ENCODE measurements at places on chromosomes 16 and 17.

- DNase-seq, result no peak
Measured at GRCh38 chr17:82943751-82944150, 103.9 kb upstream of the ZNF750 start.

- DNase-seq, result no peak
Measured at GRCh38 chr17:44919411-44919810, 4.1 kb upstream of the GFAP start.

DNA sequence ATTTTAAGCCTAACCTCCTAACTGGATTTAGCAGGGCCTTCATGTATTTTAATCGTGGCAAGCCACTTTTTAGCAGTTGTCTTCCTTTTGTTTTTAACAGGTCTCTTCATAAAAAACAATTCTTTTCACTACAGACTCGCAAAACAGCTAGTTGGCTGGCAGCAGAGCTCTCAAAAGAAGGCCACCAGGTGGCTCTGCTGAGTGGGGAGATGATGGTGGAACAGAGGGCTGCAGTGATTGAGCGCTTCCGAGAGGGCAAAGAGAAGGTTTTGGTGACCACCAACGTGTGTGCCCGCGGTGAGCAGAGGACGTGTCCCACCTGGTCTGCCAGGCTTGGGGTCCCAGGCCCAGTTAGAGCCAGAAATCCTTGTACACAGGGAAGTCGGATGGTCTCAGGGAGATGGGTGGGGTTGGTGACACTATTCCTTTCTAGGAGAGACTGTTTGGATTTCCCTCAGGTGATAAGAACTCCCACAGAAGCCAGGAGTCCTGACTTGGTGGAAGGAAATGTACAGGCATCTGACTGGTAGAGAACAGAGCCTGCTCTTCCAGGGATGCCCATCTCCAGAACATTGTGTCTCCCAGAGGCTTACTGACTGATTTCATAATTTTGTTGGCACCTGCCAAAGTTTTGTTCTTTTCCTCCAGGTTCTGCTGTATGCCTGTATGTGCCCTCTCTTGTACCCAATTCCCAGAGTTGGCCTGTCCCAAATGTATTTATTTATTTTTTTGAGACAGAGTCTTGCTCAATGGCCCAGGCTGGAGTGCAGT, 14.9 kb upstream of the DDX19A start:
- no peak for DNase-seq

DNA sequence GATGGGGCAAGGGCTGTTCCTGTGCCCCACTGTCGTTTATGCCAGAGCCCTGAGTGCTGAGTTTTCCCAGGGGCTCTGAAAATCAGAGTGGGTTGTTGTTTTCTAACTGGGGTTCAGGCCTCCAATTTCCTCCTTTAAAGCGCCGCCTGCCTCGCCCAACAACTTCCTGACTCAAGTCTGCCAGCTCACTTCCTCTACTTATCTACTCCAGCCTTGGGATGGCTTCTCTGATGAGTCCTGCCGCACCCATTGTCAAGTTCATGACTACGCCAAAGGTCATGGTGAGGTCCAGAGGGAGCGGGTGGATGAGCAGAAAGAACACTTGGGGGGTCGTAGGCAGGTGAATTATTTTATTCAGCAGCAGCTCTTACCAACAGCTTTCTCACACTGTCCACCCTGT, 104.7 kb downstream of the UTP18 start:
- no peak for DNase-seq

GRCh38 chr17:75650874-75651273, 16.1 kb downstream of the RECQL5 start:
- no peak for DNase-seq

DNA sequence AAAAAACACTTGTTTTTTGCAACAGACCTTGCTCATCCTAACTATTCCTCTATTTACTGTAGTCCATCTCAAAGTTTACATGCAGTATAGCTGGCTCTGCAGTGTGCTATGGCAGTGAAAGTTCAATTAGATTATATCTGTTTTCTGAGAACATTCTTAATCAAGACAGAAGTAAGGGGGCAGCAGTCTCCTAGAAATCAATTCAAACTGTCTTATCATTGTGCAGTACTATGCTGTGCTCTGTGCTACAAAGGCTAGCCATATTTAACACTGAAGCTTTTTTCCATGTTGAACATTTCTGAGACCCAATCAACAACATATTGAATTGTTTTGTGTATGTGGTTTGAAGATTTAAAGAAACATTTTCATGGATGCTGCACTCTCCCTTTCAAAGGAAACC, 11.4 kb downstream of the NETO2 start:
- no peak for DNase-seq

GRCh38 chr17:16881239-16881924, 90.5 kb downstream of the TNFRSF13B start:
- DNase-seq, result no peak

GRCh38 chr16:84597528-84597896, 20.4 kb downstream of the COTL1 start:
- no peak for DNase-seq

DNA sequence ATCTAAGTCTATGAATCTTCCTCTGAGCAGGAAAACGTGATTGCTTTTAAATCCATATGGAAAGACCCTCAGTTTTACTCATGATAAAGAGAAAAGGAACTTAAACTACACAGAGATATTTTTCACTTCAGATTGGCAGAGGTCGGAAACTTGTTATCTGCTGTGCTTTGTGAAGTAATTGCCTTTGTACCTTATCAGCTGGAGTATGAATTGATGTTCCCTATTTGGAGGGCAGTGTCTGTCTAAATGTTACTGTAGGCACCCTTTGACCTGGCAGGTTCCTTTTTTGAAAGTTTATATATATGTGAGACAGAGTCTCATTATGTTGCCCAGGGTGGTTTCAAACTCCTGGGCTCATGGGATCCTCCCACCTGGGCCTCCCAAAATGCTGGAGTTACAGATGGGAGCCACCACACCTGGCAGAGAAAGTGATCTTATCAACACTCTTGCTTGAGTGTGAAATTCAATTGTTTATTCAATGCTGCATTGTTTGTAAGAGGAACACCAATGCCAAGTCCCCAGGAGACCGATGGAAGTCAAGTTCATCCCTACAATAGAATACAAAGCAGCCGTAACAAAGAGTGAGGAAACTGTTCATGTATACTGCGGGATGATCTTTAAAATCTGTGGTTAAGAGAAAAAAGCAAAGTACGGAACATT, 52.3 kb downstream of the ABCC1 start:
- no peak for DNase-seq

DNA sequence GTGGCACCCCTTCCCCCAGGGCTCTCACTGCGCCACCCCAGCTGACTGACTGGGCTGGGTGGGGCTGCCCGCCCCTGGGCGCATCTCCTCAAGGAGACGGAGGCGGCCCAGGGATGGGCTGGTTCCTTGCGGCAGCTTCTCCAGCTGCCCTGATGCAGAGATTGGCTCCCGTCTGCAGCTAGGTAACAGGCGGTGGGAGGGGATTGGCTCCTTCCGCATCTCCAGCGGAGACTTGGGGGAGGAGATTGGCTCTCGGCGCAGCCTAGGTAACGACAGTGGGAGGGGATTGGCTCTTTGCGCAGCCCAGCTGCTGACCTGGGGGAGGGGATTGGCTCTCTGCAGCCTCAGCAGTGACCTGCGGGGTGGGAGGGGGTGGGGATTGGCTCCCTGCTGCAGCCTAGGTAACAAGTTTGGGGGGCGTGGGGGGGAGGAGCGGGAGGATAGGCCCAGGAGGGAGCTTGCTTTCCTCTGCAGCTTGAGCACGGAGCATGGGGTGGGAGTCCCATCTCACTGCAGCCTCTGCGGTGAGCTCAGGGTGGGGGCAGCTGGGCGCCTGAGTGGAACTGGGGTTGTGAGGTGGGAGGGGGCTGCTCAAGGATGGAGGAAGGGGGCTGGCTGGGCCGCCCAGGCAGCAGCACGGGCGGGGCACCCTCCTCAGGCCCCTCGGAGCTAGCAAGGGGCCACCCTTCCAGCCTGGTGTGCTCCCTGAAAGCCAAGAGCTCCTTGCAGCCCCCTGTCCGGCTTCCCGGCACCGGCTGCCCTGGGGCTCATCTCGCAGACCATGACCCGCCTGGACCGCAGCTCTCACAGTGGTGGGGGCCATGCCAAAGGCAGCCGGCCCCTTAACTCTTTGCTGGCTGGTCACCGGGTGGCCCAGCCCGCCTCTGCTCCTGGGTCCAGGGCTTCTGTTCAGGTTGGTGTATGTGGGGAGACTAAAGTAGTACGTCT, 6.4 kb downstream of the NFE2L1 start:
- DNase-seq, result no peak

DNA sequence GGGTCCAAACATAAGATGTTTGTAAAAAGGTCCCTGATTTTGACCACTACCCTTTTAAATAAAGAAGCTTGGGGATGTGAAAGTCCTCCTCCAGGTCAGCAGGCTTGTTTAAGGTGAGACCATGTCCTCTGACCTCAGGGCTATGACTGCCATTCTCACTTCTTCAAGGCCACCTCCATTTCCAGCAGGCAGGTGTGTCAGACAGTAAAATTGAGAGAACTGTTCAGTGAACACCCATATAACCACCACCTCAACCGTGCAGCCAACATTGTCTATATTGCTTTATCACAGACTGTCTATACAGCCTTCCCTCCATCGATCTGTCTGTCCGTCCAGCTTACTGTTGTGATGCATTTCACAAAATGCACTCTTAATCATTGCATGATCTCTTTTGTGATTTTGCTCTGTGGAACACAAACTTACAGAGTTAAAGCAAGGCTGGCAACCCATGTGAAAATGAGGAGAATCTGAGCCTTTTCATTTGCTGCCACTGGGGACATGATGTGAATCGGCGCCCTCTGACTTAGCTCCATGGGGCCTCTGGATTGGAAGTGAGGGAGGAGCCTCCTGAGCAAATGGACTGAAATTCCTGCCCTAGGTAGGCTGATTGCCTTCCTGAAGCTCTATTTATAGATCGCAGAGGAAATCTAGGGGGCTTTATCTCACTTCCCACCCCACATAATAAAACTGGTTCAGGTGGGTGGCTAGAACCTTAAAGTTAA, 53.8 kb downstream of the ZNRF1 start:
- no peak for DNase-seq

DNA sequence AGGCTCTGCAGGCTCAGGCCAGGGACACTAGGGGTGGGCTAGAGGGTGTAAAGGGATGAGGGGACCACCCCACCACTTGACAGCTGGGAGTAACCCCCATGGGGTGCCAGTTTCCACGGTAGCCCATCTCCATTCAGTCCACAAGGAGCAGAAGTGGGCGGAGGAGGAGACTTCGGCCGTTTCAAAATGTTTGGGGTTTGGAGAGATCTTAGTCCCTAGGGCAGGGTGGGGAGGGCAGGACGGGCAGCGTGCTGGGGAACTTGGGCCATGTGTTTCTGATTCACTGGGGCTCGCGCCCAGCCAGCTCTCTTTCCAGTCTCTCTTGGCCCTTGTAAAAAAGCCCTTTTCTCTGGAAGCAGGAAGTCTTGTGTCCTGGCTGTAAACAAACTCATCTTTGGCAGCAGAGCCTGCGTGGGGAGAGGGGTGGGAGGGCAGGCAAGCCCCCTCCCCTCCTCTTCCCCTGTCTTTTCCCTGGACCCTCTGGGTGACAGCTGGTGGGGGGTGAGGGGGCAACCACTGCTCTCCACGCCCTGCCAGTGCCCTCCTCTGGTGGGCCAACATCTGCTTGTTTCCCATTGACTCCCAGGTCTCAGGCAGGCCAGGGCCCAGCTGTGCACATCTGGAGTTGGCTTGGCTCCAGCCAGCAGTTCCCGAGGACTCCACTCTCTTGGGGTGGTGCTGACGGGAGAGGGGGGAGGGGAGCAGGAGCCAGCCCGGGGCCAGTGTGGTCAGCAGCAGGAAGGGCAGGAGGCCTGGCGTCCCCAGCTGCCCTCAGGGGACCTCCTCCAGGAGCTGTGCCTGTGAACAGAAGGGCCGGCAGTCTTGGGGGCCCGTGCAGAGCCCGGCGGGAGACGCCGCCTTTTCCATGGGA, 8.1 kb downstream of the CYGB start:
- DNase-seq, result no peak

- no peak for DNase-seq
Measured at GRCh38 chr17:28792877-28793661, 49.3 kb downstream of the TRAF4 start.

GRCh38 chr16:66521951-66522771, 27.8 kb downstream of the TK2 start:
- no peak for DNase-seq

- DNase-seq, result no peak
Measured at GRCh38 chr17:77478899-77479298, 338.1 kb downstream of the SEC14L1 start.

DNA sequence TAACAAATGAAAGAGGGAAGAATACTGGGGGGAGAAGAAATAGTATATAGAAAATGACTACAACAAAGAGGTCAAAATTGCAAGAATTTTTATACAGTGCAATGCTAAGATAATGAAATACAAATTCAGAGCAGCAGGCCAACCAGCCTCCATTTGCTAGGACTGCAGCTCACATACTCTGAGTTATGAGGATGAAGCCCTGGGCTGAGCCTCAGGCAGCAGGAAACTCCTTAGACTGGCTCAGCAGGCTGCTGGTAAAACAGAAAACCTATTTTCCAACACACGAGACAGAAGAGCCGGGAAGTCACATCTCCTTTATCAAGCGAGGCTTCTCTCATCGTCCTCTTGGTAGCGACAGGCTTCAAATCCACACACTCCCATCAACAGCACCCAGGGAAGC, 296.5 kb downstream of the SLC39A11 start:
- no peak for DNase-seq

GRCh38 chr16:17940584-17941364, 395.8 kb downstream of the NPIPA8 start:
- DNase-seq, result no peak

Measured in cortex of kidney (tissue), 1 donor.